ENCODE measurements at places on chromosomes 12 and 14. TPM values are rescaled to one million over a fixed set of nuclear protein-coding genes. Genes with fewer than 3 reads are reported as not detected.
A peak's percentile ranks its signal among the peaks of the same experiment; 100 is the strongest.

The RNASE1 gene
- not detected for total RNA-seq

The NGB gene
- not detected for total RNA-seq

The TSHR gene
- not detected for total RNA-seq

DNA sequence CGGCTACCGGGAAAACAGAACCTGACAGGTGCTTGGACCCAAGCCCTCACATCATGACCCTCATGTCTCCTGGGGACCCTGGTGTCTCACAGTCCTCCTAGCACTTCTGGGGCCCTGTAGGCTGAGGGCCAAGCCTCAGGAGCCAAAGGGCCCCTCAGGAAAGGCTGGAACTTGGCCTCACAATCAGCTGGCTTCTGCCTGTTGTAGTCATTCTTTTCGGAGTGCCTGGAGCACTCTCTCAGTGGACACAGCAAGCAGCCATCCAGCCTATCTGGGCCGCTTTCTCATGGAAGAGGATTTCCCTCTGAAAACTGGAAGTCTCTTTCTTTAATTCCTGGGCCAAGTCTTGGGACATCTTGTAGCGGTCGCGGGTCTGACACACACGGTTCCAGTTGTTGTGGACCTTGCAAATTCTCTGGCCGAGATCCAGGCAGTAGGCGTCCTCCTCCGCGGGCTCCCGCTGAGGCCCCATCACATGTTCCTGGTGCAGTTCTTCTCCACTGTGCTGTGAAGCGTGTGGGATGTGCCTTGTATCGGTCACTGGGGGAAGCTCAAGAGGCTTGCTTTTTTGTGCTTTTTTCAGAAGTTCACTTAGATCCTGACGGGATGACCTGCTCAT lies 169.3 kb downstream of the EMP1 start:
- no peak for DNase-seq

DNA sequence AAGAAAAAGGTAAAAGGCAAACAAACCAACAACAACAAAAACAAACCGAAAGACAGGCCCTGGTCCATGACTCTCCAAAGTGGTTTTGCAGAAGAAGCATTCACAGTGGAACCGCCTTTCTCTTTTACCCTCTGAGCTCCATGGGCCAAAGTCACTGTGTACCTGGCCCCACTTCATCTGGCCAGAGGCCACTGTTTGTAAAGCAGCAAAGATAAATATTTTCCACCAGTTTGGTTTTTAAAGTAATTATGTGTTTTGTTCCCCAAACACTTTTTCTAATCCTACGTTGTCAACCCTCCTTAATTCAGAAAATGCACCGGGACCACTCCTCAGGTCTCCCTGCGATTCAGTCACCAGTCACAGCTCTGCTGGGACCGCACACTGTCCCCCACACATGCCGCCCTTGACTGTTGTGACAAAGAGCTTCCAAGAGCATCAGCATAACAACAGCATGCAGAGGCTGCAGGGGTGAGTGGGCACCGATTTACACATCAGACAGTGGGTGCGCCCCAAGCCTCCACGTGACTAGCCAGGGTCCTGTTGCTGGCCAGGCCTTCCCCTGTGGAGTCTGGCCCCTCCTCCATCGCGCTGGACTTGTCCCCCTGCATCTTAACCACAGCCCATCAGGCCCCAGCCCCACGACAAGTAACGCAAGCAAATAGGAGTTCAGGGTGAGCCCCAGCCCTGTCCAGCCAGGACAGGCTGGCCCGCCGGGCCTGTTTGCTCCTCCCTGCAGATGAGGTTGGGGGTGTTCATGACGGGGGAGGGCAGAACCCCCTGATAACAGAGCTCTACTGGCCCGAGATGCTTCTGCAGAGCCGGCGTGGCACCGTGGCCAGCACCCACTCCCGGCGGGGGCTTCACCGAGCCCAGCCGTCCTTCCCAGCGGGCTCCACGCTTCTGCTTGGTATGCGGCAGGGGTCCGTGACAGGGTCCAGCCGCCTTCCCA lies 65.2 kb upstream of the DIO3 start:
- no peak for DNase-seq

The HNF1A gene
- 0.06 TPM for total RNA-seq

The KLRB1 gene
- total RNA-seq = not detected

DNA sequence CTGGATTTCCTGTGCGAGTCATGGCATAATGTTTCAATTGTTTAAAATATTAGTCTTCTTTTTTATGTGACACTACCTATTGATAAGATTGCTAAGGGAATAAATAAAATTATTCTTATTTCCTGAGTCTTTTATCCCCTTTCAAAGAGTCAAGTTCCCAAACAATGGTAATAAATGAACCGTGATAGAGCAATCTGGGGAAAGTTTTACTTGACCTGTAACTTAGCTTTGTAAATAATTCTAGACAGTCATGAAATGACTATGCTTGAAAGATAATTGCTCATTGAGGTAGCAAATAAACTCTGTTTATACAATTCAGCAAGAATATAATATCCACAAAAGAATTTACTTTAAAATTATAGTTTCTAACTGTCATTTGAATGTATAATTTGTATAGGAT lies 82.1 kb downstream of the TSPAN8 start:
- DNase-seq = no peak

DNA sequence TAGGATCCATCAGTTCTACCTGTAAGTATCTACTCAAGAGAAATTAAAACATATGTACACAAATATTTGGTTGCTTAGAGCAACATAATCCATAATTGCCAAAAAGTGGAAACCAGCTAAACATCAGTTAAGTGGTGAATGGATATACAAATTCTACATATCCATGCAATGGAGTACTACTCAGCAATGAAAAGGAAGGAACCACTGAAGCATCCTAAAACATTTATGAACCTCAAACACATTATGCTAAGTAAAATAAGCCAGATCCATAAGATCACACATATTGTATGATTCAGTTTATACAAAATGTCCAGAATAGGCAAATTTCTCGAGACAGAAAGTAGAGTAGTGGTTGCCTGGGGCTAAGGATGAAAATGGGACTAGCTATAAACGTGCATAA lies 8.4 kb upstream of the ARHGAP5 start:
- no peak for DNase-seq

GRCh38 chr12:46486588-46486987 lies 114.0 kb upstream of the SLC38A2 start:
- DNase-seq = no peak

GRCh38 chr14:73246387-73247150 lies 9.3 kb downstream of the PAPLN start:
- DNase-seq = no peak

DNA sequence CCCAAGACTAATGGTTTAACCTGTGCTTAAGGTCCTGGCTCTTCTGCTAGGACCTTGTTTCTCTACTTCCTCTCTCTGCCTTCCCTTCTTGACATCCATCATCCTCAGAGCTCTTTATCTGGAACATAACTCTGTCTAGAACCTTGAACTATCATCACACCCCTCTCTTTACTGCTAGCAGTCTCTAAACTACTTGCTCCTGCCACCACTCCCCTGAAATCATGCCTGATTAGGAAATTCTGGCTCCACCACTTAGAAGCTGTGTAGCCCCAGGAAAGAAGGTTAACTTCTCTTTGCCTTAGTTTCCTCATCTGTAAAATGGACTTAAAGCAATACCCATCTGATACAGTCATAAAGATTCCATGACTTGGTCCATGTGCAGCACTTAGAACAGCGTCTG lies 9.1 kb downstream of the SLC38A1 start:
- DNase-seq = no peak

The CISTR gene
- total RNA-seq = not detected

GRCh38 chr14:49999146-49999761 lies 106.4 kb downstream of the ARF6 start:
- DNase-seq = peak; percentile 86

GRCh38 chr12:125314051-125314755 lies 249.0 kb downstream of the AACS start:
- DNase-seq = no peak

DNA sequence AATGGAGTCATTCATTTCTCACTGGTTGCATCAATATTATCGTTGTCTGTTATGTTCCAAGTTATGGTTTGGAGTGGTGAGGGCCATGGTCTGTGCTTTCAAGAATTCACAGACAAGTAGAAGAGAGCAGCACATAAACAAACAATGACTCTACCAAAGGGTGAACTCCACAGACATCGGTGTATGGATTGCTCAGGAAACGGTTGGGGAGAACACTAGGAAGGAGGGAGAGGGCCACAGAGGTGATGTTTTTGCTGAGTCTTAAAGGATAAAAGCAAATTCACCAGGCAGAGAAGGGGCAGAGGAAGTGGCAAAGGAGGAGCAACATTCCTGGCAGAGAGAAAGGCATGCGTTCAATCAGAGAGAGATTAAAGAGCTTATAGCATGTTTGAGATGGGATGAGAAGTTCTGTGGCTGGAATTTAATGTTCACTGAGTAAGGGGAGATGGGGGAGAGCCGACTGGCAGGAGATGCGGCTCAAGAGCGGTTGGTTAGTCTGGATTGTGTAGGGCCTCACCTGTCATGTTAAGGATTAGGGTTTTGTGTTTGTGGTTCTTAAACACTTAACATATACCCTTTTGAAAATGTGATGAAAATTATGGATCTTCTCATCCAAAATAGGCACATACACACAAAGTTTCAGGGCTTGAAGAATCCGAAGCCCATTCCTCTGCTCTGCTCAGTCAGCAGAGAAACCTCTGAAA lies 42.3 kb upstream of the FRMD6 start:
- DNase-seq = peak; percentile 70

DNA sequence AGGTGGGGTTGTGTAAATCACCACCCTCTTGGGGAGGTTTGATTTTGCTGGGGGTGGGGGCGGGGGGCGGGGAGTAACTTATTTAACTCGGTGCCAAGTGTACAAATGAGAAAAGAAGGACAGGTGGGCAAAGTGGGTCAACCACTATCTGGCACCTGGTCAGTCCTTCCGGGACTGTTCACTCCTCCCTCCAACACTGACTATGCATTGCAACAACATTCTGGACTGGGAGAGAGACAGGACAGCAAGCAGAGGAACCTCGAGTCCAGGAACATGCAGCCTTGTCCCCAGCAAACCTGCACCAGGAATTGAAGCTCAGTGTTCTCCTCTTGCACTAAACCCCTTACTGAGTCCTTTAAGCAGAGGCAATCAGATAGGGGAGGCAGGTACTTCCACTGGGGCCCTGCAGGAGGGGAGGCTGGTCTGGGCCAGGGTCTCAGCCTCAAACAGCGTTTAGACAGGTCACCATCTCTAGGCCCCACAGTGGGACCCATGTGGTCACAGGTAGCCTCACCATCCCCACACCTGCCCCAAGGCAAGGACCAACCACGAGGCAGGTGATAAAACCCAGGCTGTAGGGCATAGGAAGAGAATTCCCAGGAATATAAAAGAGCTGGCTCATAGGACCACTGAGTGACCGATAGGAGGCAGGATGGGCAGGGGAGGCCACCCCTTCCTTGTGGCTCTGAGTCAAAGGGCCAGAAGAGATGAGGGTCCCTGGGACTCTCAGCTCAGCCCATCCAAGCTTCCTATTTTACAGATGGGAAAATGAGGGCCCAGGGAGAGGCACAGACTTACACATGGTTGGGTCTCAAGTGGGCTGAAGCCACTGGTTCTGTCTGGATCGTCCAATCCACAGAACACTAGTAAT lies 9.8 kb downstream of the CCDC85C start:
- no peak for DNase-seq
